Effector memory CD8-positive, alpha-beta T cell (primary cell): ENCODE measurements at places on chromosomes 2 and 18.

DNA sequence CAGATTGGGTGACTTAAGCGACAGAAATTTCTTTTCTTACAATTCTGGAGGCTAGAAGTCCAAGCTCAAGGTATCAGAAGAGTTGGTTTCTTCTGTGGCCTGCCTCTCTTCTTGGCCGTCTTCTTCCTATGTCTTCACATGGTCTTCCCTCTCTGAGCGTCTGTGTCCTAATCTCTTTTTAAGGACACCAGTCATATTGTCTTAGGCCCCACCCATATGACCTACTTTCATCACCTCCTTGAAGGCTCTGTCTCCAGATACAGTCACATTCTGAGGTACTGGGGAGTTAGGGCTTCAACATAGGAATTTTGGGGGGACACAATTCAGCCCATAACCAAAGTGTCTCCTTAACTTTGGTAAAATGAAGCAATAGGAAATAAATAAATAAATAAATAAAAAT lies 110.9 kb upstream of the EPC2 start:
- no peak for DNase-seq

- DNase-seq, result no peak
Measured at GRCh38 chr2:37387148-37387835, 42.9 kb downstream of the QPCT start.

GRCh38 chr2:28586867-28587266 lies 91.0 kb downstream of the PLB1 start:
- DNase-seq, result peak; percentile 33

GRCh38 chr2:120110507-120110906 lies 97.6 kb downstream of the EPB41L5 start:
- no peak for DNase-seq

DNA sequence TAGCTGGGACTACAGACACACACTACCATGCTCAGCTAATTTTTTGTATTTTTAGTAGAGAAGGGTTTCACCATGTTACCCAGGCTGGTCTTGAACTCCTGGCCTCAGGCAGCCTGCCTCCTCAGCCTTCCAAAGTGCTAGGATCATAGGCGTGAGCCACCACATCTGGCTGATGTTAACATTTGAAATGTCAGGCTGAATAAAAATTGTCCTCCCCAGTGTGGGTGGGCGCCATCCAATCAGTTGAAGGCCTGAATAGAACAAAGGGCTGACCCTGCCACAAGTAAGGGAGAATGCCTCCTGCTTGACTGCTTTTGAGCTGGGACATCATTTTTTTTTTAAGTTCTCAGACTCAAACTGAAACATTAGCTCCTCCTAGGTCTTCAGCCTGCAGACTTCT lies 21.0 kb upstream of the RHOB start:
- DNase-seq, result no peak

DNA sequence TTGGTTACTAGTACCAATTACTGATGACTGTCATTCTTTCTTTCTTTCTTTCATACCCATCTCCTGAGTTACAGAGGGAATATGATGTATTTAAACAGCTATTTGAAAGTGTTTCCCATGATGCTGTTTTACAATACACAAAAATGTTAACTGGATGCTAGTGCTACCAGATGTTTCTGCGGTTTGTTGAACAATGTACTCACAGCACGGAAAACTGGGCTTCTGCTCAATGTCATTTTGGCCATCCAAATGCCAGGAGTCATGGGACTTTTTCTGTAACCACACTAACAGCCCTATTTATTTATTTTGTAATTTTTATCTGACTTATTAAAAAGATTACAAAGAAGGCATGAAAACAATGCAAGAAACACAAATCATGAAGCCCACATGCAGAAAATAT lies 313.8 kb downstream of the RIT2 start:
- no peak for DNase-seq

DNA sequence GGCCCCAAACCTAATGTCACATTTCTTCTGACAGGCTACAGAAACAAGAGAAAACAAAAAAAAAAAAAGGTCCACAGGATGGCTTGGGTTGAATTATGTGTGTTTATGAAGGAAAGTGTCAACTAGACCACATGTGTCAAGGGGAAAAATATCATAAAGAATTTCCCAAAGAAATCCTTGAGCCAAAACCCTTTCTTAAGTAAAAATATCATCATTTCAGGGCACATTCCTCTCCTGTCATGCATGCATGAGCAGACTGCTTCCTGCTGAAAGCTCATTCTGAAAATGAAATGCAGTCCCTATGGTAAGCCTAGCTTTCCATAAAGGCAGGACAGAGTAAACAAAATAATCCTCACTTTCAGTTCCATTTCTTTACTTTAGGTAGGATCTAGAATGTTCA lies 85.7 kb upstream of the RBBP8 start:
- DNase-seq, result no peak

GRCh38 chr2:239955989-239956817 lies 68.9 kb downstream of the NDUFA10 start:
- DNase-seq, result no peak

GRCh38 chr2:237434866-237435311 lies 20.9 kb upstream of the COL6A3 start:
- peak; percentile 52 for DNase-seq

- no peak for DNase-seq
Measured at GRCh38 chr2:232377841-232378734, 463 bp upstream of the ALPP start.

GRCh38 chr2:169108099-169108884 lies 38.9 kb downstream of the DHRS9 start:
- no peak for DNase-seq

DNA sequence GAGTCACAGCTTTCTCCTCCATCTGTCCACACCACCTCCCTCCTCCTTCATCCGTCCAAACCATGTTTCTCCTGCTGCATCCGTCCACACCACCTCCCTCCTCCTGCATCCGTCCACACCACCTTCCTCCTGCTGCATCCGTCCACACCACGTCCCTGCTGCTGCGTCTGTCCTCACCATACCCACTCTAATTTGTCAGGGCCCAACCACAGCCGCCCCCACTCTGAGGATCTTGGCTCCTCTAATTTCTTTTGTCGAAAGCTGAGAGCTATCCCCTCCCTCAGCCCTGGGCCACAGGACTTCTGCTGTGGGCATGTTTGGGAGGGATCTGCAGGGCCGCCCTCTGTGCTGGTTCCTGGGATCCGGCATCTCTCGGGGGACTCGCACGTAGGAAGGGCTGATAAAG lies 67.4 kb downstream of the TPO start:
- no peak for DNase-seq

- no peak for DNase-seq
Measured at GRCh38 chr2:177604271-177605065, 211.9 kb downstream of the AGPS start.

DNA sequence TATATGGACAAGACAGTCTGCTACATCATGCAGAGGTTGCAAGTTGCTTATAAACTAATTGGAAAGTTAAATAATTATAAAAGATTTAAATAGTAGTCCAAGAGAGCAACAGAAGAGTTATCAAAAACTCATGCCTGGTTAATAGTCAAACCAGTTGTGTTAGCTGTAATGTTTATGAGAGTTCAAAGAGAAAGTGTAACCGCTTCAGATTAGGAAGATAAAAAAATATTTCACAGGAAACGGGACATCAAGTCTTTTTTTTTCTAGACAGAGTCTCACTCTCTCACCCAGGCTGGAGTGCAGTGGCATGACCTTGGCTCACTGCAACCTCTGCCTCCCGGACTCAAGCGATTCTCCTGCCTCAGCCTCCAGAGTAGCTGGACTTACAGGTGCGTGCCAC lies 34.6 kb upstream of the RNF125 start:
- DNase-seq, result no peak

- DNase-seq, result no peak
Measured at GRCh38 chr2:179860255-179861026, 971 bp downstream of the ZNF385B start.

DNA sequence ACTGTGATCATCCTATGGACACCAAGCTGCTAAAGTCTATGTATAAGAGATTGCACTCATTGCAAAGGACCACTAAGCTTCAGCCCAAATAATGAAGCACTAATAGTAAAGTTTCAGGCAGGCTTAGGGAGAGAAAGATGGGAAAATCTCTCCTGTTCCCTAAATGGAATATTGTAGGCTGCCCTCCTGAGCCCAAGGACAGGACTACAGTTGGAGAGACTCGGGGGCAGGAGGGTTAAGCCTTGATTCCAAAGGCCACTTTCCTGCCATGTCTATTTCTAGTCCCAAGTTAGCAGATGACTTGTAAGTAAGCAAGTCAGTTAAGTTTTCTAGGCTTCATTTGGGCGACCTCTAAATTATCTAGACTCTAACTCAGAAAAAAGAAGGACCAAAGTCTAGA lies 9.0 kb downstream of the TMEM247 start:
- DNase-seq, result no peak

DNA sequence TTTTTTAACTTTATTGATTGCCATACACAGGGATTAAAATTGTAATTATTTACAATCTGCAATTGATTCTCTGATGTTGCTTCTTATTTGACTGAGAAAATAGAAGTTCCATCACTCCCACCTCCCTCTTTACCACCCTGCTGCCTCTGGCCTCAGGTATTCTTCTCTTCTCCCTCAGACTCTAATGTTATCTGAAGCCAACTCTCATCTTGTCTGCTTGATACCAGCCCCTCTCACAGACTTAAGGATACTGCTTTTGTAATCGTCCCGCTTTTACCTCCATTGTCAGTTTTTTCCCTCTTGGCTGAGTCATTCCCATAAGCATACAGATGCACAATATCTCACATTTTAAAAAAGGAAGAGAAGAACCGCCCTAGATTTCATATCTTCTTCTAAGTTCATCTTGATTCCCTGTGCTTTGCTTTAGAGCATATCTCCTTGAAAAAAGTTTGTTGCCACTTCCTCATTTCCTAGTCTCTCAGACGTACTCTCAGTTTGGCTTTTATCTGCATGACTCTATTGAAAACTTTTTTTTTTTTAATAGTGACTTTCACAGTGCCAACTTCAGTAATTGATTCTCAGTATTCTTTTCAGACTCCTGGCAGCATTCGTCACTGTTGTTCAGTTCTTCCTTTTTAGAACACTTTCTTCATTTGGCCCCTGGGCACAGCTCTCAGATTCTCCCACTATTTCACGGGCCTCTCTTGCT lies 31.1 kb downstream of the SPAG16 start:
- DNase-seq, result no peak

- no peak for DNase-seq
Measured at GRCh38 chr2:190771726-190772125, 108.9 kb upstream of the GLS start.

GRCh38 chr2:3005859-3006501 lies 371.6 kb downstream of the EIPR1 start:
- no peak for DNase-seq

- DNase-seq, result no peak
Measured at GRCh38 chr2:241722896-241723454, 11.5 kb upstream of the D2HGDH start.

DNA sequence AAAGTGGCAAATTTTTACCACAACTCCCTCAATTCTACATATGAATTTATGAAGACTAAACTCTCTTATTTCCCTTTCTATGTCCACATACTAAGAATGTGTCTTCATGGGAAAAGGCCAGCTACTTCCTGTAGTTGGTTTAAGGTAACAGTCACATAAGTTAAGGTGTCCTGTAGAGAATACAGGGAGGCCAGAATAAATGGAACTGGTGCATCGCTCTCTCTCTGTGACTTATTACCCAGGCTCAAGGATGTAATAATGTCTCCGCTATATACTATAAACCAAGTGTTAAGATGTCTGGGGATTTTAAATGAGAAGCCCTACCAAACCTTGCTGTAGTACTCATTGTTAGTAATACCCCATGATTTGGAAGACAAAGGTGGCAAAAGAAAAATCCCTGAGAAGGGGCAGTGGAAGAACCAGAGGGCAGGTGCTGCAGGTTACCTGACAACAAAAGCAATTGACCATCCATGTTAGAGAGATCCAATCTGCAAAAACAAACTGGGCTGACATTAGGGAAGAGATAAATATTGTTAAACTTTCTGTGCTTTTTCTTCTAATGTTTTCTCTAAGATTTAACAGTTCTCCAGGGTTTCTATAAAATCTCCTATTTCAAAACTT lies 372.8 kb downstream of the TMX3 start:
- no peak for DNase-seq

DNA sequence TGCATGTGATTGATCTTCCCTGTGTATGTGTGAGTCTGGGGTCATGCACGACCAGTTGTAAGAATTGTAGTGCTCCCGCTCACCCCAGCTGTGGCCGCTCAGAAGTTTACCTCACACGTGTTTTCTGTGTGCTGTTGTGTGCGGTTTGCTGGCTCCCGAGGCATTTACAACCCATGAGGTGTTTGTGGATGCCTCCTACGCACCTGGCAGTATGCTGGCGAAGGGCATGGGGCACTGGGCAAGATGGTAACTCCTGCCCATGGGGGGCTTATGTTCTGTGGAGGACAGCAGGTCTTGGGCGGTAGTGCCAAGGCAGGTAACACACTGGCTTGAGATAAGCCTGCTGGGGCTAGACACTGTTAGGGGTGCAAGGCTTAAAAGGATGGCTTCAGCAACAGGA lies 102.6 kb upstream of the HS6ST1 start:
- no peak for DNase-seq

DNA sequence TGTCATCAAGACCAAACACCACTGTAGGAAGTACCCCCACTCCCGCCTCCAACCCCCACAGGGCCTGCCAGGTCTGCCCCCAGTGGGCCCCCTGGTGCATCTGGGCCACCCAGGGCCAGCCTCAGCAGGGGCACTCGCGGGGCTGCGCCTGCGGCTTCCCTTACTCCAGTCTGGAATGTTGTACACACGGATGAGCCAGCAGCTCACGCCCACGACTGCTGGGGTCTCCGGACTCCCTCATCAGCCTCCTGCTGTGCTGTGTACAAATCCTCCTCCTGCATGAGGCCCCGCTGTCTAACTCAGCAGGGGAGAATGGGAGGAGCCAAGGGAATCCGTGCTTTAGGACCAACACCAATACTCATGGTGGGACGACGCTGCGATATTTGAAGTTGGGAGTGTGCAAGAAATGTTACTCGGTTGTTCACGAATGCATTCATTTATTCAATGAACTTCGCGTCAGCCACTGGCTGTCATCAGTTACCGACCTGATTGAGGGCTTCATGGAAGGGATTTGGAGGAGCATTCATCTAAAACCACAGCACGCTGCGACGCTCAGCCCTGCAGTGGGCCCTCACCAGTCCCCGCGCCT lies 654 bp upstream of the ASB1 start:
- DNase-seq, result no peak

DNA sequence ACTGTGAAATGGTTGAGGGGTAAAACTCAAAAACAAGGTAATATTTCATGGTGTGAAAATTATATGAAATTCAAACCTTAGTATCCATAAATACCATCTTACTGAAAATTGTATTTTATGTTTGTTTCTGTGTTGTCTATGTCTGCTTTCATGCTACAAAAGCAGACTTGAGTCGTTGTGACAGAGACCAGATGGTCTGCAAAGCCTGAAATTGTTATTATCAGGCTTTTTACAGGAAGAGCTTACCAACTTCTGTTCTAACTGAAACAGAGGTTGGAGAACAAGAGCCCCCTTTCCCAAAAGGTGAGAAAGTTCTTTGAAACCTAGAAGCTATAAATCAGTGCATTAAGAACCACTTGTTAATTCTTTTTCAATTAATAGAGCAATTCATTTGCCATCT lies 110.0 kb downstream of the COL4A4 start:
- DNase-seq, result no peak

- no peak for DNase-seq
Measured at GRCh38 chr18:35949090-35949489, 23.4 kb upstream of the RMP24 start.
